ENCODE measurements at places on chromosomes 11 and 22.

- no peak for DNase-seq
Measured at GRCh38 chr11:69385832-69386427, 92.0 kb downstream of the MYEOV start.

GRCh38 chr11:130435671-130436070 lies 7.3 kb upstream of the ADAMTS8 start:
- no peak for DNase-seq

- DNase-seq: no peak
Measured at GRCh38 chr11:113181094-113181493, 133.3 kb upstream of the TTC12 start.

- DNase-seq: no peak
Measured at GRCh38 chr11:91394073-91394726, 830.4 kb upstream of the FAT3 start.

DNA sequence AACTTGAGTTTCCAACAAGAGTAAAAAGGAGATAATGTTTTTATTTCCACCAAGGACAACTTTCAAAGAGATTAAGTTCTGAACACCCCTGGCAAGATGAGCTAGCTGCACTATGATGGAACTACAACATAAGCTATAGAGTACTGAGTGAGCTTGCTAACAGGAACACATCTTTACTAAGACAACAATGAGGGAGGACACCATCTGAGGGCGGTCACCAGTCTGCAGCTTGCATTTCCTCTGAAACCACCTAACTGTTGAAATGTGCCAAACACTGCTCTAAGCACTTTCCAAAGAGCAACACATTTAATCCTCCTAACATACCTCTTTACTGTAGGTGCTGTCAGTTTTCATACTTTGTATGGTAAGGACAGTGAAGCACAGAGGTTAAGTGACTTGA lies 68.4 kb downstream of the TCF20 start:
- DNase-seq: no peak

DNA sequence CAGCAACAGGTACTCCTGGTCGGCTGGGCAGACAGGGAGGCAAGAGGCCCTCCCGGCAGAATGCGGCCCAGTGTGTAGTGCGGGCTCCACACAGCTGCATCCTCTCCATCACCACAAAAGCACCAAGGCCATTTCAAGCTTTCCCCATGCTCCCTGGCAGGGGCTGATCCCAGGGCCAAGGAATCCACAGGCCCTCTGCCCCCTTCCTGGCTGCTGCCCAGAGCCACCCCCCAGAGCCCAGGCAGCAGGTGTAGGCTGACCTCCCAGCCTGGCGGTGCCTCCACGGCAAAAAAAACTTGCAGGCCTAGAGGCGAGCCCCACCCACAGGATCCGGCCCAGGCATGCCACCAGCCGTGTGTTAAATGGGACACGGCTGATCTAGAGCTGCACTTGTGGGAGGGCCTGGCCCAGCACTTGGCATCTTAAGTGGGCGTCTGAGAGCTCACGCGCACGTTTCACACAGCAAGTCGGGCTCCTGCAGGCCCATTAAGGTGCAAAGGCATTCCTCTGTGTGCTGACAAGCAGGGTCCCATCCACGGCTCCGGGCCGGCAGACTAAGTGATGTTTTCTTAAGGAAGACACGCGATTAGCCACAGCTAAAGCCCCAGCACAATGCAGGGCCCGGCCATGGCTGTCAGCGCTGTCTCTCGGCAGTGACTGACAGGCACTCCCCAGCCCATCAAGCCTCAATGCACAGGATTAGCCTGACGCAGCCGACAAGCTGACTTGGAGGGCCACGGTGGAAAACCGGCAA lies 19.8 kb upstream of the GNB1L start:
- DNase-seq: no peak

GRCh38 chr11:112590764-112591163 lies 330.1 kb upstream of the PLET1 start:
- DNase-seq: no peak
